ENCODE measurements at places on chromosomes 3 and 15.

DNA sequence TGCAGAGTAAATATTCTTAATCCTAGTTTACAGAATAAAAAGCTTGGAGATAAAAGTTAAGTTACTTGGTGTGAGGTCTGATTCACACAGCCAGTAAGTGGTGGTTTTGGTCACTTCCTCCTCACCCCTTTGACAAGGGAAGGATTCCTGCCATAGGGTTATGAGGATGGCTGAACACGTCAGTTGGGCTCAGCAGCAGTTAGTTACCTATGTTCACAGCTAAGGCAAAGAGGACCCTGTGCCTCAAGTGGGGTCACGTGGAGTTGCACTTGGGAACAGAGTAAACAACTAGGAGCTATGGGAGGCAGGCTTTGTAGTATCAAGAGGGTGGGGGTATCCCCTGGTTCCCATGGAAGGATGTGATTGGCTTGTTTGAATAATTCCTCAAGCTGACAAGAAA lies 232.2 kb downstream of the UBE2E2 start:
- DNase-seq = no peak

- no peak for DNase-seq
Observed at GRCh38 chr3:21237638-21238037, 513.4 kb downstream of the ZNF385D start.

- DNase-seq = no peak
Observed at GRCh38 chr3:184633237-184633579, 71.6 kb downstream of the EPHB3 start.

GRCh38 chr3:24363242-24363641 lies 131.4 kb downstream of the THRB start:
- DNase-seq = no peak

- DNase-seq = no peak
Observed at GRCh38 chr3:13191016-13191415, 117.8 kb upstream of the IQSEC1 start.

DNA sequence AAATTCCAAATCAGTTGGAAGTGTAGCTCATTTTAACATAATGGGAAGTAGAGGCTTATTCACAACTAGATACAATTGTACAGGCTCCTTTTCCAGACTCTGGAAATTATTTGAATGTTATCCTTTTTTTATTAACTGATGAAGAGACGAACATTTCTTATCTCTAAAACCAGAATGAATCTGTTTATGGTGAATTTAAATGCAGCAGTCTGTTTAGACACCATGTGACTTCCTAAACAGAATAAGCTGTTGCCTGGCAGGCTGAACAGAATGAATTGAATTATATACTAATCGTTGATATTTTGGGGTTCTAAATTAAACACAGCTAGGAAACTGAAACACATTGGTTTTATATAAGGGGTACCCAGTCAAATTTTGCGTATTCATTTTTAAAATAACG lies 4.0 kb downstream of the SEC61A1 start:
- DNase-seq = no peak

- DNase-seq = no peak
Observed at GRCh38 chr3:29582273-29582672, 301.4 kb downstream of the RBMS3 start.

- no peak for DNase-seq
Observed at GRCh38 chr15:101313041-101313761, 18.2 kb upstream of the SNRPA1 start.

DNA sequence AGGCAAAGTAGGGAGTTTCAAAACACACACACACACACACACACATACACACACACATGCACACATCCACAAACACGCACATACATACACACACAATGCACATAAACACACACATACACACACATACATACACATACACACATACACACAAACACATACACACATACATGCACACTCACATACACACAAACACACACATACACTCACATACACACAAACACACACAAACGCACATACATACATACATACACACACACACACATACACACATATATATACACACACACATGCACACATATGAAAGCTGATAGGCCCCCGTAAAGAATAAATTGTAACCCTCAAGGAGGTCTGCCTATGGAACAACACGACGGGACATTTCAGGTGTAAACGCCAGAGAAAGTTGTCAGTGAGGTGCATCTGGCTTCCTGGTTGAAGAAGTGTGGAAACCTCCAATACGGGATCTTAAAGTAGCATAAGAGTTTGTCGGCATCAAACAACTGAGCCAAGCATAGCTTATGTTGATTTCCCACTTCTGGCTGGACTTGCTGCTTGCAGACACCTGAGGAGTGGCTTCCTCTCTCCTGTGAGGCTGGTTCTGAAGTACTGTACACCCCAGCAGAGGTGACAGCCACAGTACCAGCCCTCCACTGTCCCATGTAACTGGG lies 5.8 kb downstream of the RFTN1 start:
- no peak for DNase-seq

DNA sequence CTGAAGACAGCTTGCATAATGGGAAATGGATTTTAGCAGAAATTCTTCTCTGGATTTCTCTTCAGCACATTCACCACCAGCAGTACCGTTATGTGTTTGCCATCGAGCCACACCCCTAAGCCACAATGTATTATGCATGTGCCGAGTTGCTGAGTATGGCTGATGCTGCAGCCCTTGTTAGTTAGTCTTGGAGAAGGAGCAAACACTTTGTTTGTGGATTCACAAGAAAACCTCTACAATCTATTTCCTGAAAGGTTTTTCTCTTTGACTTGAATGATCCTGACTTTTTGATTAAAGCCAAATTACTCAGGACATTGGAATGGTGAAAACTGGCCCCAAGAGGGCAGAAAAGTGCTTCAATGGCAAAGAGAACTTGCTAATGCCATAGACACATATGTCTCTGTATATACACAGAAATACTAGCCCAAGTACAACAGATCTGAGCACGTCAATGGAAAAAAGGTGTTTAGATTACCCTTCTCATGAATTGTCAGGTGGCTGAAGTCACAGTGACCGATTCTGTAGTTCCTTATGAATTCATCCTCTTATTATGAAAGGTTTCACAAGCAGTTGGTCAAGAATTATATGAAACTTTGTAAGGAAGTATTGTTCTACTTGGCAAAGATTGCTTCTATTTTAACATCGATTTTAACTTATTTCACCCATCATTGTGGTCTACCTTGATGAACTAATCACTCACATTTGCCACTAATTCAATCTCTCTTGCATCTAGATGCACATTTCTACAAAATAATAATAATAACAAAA lies 103.0 kb downstream of the P3H2 start:
- DNase-seq = no peak

GRCh38 chr3:13352621-13353131 lies 67.4 kb downstream of the NUP210 start:
- DNase-seq = peak; percentile 54

DNA sequence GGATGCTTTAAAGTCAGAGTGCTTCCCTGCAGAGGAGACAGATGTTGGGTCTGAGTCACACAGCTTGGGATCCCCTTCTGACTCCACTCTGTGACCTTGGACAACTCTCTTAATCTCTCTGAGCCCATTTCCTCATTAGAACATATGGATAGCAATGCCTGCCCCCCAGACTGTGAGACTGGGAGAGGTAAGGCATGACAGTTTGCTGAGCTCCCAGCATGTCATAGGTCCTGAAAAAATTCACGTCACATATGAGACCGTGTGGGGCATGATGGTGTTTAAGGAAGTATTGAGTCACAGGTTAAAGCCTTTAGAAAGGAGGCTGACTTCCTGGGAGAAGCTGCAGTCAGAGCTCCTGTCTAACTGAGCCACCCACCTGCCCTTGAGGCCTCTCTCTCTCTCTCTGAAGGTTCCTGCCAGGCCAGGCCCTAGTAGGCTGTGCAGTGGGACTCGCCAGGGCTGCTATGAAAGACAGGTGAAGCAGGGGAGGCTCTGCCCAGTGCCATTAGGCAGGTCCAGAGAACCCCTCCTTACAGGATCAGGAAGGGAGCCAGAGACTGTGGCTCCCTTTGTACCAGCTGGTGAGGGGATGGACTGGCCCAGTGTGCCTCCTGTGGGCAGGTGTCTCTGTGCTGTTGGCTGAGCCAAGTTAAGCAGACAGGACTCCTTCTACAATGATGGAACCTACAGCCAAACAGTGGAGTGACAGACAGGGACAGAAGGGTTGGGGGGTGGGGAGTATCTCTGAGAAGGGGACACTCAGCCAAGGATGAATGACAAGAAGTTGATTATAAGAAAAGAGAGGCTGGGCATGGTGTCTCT lies 19.5 kb upstream of the DOCK3 start:
- DNase-seq = peak; percentile 55

GRCh38 chr15:40397688-40398412 lies 7.7 kb upstream of the IVD start:
- DNase-seq = no peak

DNA sequence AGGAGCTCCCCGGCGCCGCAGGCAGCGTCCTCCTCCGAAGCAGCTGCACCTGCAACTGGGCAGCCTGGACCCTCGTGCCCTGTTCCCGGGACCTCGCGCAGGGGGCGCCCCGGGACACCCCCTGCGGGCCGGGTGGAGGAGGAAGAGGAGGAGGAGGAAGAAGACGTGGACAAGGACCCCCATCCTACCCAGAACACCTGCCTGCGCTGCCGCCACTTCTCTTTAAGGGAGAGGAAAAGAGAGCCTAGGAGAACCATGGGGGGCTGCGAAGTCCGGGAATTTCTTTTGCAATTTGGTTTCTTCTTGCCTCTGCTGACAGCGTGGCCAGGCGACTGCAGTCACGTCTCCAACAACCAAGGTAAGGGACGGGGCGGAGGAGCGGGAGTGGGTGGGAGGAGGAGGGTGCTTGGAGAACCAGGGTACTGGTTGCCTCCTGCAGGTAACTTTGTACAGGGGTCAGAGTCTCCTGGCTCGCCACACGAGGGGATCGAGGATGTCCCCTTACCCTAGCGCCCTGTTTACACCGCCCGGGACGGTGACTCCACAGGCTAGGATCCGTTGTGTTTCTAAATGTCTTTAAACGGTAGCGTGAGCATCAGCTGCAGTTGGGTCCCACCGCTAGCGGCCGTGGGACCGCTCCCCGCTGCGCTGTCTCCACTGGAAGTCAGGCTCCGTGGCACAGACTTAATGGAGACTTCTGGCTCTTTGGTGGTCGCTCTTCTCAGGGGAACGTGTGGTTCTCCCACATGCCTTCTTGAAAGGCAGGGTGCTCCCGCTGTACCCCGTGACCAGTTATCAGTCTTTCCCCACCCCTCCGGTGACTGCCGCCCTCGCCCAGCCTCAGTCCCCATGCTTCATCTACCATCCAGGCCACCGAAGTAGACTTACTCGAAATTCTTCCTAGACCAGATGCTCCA lies 515 bp downstream of the EPHA6 start:
- no peak for DNase-seq

- DNase-seq = no peak
Observed at GRCh38 chr15:70031713-70032112, 66.0 kb downstream of the TLE3 start.

GRCh38 chr3:53749448-53749847 lies 96.8 kb downstream of the CHDH start:
- DNase-seq = no peak

DNA sequence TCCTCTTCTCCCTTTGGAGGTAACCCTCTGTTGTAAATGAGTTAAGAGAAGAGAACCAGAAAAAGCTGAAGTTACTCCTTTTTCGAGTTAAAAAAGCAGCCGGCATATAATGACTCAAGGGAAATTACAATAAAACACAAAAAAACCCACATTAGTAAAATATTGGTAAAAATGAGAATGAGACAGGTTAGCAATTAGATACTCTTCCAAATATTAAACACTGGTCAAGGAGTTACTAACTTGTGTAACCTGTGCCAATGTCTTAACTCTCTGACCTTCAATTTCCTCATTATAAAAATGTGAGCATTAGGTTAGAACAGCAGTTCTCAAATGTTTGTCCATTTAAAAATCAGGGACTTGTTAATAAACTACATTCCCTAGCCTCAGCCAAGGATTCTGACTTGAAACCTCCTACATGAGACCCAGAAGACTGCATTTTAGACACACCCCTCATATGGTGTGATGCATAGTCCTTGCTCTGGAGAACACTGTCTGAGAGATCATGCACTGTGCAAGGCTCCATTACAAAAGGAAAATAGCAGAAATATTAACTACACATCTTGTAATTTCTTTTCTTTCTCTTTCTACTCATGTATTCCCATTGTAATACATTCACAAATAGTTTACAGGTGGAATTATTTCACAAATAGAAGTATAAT lies 42.7 kb upstream of the TOP2B start:
- DNase-seq = no peak

DNA sequence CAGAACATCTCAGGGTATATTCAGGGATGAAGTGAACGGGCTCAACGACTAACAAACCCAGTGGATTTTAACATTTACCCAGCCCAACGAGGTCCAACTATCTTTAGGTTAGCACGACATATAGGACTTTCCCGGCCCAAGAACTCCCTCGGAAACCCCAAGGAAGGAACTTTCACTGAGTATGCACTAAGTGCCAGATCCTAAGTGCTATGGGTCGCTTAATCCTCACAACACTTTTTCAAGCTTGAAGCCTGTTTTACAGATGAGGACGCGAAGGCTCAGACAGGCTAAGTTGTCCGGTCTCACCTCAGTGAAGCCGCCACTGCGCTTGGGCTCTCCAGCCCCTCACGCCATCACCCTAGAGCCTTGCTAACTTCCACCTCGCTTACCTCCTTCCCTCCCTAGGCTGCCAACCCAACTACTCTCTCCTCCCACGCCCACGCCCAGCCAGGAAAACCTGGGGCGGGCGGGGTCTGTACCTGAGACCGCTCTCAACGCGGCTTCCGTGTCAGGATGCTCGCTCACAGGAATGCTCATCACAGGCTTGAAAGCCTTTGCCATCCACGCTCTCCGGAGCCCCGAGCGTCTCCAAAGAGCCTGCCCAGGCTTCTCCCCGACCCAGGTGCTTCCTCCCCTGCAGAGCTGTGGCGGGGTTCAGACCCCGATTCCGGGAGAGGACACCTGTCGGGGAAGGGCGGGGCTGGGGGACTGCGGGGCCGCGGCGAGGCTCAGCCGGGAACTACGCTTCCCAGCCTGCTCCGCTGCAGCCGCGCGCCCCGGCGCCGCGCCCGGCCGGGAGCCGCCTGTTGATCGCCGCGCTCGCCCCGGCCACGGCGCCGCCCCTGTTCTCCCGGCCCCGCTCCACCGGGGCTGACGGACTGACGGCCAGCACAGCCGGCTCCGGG lies at the start of gene TMOD2:
Gene TMOD2, plus strand, starts transcription at position 806 of the 905 bp plus-strand sequence. CDS start 14,845 bp downstream, outside the sequence.
- DNase-seq = peak; percentile 78

DNA sequence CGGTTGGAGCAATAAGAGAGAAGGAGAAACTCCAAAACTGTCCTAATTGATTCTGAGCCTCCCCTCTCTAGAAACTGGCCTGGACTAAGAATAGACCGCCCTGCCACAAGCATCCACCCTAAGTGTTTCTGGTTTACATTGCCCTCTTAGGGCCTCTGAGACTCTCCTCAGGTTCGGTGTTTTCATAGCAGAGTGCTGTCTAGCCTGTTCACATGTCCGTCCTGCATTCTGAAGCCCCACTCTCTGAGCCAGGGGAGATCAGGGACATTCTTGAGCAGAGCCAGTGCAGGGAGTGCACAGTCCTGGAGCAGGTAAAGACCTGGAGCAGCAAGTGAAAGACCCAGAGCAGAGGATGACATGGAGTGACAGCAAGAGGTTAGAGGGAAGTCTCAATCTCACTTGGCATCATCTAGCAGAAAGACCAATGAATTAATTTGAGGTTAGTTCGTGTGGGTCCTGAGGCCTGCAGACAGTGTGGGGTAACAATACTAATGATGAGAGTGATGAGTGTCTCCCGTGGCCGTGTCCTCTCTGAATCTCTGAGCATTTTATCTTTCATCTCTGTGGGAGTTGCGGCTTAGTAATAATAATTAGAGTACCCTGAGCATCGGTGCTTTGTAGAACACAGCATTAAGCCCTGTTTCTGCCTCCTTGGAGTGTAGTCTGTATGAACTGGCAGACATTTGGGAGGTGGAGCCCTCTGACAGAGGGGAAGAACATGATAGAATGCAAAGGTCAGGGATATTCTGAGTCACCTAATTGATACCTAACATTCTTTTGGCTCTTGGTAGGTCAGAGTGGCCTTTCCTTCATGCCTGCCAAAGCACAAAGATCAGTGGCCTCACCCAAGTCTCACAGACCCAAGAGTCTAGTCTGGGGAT lies 24.6 kb downstream of the MAPKBP1 start:
- DNase-seq = no peak
